Immature natural killer cell (primary cell): ENCODE measurements at places on chromosomes 16 and 17. TPM values are rescaled to one million over a fixed set of nuclear protein-coding genes. Genes with fewer than 3 reads are reported as not detected.

DNA sequence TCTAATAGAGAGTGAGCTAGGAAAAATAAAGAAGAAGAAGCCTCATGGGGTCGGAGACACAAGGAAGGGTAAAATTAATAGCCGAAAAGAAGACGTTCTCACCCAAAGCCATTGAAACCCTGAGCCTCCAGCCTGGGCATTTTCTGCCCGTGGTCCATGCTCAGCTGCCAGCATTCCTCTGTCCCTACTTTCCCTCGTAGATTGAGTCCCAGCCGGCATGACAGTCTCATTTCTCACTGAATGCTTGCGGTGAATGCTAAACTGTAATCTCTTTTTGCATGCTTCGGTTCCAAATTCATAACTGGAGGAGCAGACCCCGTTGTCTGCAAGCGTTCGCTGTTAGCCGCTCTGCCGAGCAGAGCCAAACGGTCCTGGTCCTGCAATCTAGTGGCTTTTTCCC lies 54.0 kb upstream of the COX10 start:
- no peaks in the 10 kb centered on the region for H3K4me1 ChIP-seq
- H3K27me3 ChIP-seq: peaks cover 2% of the 10 kb centered on the region
- no peaks in the 10 kb centered on the region for H3K36me3 ChIP-seq
- no peak for DNase-seq
- no peak overlapping the region for H3K4me3 ChIP-seq

MIEF2 gene
- polyA plus RNA-seq: 14.9 TPM

DNA sequence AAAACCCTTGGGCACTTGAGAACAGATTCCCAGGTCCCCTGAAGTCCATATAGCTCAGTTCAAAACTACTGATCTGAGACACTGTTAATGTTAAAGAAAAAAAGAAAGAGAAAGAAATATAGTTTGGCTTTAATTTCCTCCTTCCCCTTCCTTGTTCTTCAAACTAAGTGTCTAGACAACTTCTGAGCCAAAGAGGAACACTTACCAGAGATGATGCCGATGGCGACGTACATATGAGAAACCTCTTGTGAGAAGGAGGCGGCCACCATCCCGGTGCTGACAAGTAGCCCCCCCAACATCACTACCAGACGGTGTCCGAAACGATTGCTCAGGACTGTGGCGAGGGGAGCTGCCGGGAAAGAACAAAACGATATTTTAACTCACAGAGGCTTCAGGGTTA lies 17.2 kb downstream of the SLC16A6 start:
- no peak for DNase-seq
- H3K27me3 ChIP-seq: peaks cover 2% of the 10 kb centered on the region
- no peak overlapping the region for H3K27ac ChIP-seq

DCTPP1 gene
- 64.5 TPM for polyA plus RNA-seq

DNA sequence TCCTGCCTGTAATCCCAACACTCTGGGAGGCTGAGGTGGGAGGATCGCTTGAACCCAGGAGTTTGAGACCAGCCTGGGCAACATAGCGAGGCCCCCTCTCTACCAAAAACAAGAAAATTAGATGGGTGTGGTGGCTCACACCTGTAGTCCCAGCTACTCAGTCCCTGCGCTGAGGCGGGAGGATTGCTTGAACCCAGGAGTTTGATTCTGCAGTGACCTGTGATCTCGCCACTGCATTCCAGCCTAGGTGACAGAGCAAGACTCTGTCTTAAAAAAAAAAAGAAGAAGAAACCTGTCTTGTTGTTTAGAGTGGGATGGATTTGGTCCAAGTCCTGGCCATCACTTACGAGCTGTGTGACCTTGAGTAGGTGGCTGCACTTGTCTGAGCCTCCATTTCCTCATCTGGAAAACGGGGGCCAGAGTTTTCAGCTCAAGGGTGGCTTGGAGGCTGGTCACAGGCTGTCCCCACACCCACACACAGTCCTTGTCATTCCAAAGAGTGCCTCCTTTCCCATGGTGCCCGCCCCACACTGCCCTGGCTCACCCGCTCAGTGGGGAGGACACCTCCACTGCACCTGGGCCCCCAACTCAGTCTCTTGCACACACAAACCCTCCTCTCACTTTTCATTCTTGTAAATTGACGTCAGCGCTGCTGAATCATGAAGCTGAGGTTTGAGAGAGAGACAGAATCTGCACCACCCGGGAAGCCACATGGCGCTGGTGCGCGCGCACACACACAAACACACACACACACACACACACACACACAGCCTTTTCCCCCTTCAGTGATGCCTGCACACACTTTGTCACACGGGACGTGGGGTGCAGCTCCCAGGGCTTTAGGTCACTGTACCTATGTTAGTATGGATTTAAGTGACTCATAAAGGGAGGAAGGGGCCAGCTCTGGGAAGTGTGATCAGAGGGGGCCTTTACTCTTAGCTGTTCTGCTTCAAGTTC lies 4.2 kb downstream of the SOCS1 start:
- DNase-seq: peak; percentile 76
- peaks cover 34% of the 10 kb centered on the region for H3K4me1 ChIP-seq
- peaks cover 5% of the 10 kb centered on the region for H3K36me3 ChIP-seq
- H3K27me3 ChIP-seq: peaks cover 15% of the 10 kb centered on the region

DNA sequence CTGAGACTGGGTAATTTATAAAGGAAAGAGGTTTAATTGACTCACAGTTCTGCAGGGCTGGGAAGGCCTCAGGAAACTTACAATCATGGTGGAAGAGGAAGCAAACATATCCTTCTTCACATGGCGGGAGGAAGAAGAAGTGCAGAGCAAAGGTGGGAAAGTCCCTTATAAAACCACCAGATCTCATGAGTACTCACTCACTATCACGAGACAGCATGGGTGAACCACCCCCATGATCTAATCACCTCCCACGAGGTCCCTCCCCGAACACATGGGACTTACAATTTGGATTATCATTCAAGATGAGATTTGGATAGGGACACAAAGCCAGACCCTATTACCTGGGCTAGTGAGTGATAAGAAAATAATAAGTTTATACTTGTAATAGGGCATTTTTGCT lies 70.6 kb upstream of the HS3ST2 start:
- no peaks in the 10 kb centered on the region for H3K36me3 ChIP-seq
- H3K27ac ChIP-seq: no peak overlapping the region

GLIS2 gene
- polyA plus RNA-seq: not detected

FA2H gene
- polyA plus RNA-seq: not detected

PNMT gene
- polyA plus RNA-seq: 1.4 TPM
